ENCODE measurements at places on chromosomes 7 and 10.
A peak's percentile ranks its signal among the peaks of the same experiment; 100 is the strongest.

DNA sequence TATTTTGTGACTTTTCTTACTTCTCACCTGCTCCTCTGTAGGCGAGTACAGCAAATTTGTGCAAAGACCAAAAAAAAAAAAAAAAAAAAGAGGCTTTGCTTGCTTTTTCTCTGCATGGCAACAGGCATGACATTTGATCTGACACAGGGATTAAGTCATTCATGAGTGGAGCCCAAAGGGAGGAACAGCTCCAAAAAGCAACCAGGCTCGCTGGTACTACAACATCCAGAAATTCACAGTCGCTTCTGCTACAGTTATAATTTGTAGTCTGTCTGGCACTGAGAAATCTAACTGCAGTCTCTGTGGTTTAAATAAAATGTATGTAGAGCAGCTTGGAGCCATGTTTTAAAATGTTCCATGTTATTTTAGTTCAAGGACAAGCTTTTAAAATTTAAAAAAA, 31.7 kb downstream of the MKX start:
- DNase-seq, result no peak

DNA sequence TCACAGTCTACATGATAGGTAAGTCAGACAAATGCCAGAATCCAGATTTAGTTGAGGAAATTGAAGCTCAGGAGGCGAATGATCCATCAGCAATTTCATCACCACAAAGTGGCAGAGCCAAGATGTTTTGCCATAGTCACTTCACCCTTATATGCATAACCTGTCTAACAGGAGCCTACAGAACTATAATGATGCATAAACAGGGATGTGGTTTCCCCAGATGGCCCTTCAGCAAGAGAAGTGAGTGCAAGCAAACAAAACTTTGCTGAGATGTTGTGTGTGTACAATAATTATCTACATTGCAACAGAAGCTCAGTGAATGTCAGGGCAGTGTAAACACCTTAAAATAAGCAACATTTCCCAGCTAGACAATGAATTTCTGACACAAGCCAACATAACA, 28.6 kb downstream of the PON3 start:
- DNase-seq, result no peak

- no peak for DNase-seq
Observed at GRCh38 chr10:110357252-110357780, 52.6 kb upstream of the SMNDC1 start.

DNA sequence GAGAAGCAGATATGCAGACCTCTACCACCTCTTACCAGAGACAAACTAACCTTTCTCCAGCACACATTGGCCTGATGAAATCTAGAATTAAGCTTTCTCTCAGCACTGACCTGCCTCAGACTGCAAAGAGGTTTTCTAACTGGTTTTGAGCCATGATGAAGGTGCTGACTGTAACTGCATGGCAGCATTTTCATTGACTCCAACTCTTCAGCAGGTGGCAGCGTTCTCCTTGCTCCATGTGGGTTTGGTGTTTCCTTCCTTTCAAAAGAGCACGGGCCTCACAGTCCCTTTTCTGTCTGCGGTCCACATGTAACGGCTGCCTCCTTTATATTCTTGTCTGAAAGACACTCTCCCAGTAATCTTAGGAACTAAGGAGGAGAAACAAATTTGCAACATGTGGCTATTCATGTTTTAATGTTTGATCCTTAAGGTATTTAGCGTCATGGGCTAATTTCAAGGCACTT, 12.6 kb downstream of the KLLN start:
- DNase-seq, result peak; percentile 12

- no peak for DNase-seq
Observed at GRCh38 chr10:113407218-113407617, 145.6 kb upstream of the HABP2 start.

- peak; percentile 55 for DNase-seq
Observed at GRCh38 chr10:23100331-23101030, 5.1 kb downstream of the MSRB2 start.

DNA sequence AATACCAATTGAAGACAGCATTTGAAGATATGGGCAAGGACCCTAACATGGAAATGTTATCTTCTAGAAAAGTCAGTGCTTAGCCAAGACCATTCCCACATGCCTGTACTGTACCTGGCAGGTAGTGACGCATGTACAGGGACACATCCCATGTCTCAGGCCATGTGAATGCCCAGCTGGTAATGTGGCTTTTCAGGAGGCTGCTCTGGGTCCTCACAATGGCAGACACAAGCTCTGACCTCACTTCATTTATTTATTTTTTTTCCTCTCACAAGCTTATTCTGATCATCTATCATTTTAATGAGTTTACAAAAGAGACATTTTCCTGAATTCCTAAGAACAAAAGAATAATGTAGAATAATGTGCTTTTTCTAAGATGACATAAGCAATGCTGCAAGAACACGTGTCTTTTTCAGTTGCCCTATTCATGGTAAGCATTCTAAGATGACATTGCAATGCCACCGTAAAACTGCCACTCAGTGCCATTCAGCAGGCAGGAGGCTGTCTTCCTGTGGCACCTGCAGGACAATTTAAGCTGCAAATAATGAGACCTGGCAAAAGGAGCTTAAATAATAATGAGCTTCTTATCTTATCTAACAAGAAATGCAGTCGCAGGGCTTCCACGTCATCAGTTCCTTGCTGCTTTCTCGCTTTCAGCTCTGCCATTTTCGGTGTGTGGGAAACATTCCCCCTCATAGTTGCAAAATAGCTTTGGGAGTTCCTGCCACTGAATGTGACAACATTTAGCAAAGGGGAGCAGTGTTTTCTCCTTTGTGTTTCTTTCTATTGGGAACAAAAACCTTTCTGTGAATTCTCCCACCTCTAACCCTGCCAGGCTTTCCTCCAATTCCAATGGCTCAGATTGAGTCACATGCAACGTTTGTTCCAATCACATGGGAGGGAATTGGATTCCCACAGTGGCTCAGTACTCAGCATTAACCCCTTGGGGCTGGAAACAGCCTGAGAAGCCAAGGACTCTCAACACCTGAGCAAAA, 113.0 kb downstream of the SEC23IP start:
- no peak for DNase-seq

DNA sequence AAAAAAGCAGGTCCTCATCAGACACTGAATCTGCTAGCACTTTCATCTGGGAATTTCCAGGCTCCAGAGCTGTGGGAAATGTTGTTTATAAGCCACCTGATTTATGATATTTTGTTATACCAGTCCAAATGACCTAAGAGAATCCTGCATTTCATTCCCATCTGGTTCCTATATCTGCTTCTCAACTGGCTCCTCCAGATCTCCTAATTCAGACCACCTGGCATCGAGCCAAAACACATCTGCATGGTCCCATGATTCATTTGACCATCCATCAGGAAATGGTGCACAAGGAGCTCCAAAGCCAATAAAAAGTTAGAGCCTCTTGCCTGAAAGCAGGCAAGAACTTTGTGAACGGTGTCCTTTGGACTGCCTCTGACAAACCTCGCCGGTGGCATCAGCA, 108.9 kb downstream of the IPMK start:
- no peak for DNase-seq

DNA sequence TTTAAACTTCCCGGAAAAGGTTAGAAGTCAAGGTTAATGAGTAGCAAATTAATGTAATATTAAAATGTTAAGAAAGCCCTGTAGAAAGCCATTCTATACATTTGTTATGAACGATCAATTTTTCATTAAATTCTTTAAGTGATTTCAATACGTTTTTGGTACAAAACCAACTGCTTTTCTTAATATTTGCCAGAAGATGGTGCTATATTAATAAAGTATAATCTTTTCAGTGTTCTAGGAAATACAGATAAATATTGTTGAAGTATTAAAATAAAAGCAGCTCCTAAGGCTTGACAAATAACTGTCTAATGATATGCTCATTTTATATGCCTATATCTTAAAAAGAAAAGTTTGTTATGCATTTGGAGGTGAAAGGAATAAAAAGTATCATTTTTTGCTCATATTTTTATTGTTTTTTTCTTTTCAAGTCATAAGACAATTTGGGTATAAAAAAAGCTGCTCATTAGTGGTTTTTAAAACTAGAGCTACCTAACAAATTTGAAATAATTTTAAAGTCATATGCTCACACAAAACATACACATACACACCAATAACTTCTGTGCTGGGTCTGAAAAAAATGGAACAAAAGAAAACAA, 130.3 kb upstream of the POT1 start:
- DNase-seq, result peak; percentile 2

GRCh38 chr10:110163192-110163773, 44.1 kb upstream of the MXI1 start:
- no peak for DNase-seq

DNA sequence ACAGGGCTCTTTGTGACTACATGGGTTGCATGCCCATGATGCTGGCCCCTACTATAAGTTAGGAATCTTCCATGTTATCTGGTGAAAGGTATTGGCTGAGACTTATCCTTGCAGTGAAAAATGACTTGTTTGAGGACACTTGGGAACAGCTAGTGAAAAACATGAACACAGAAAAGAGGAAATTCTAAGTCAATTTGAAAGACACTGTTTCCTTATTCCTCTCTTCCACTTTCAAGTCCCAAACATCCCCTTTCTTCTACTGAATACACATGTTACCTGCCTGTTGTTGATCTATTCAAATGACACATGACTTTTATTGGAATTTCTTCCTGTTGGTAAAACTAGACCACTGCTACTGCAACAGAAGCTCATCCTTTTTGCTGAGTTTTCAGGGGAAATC, 29.5 kb upstream of the PRKCQ start:
- no peak for DNase-seq

GRCh38 chr7:195010-195829, 2.8 kb downstream of the FAM20C start:
- DNase-seq, result no peak

DNA sequence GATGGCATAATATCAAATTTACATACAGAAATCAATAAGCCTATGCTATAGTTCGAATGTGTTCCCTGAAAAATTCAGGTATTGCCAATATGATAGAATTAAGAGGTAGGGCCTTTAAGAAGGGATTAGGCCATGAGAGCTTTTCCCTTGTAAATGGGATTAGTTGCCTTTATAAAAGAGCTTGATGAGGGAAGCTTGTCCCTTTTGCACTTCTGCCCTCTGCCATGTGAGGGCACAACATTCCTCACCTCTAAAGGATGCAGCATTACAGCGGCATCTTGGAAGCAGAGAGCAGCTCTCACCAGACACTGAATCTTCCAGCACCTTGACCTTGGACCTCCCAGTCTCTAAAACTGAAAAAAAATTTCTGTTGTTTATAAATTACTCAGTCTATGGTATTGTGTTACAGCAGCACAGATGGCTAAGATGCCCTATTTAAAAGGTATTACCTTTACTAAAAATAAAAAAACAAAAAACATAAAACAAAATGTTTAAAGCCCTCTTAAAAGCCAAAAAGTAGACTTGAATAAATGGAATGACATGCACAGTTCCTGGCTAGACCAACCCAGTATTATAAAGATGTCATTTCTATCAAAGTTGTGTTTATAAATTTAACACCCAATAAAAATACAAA, 909.6 kb downstream of the REEP3 start:
- DNase-seq, result no peak

DNA sequence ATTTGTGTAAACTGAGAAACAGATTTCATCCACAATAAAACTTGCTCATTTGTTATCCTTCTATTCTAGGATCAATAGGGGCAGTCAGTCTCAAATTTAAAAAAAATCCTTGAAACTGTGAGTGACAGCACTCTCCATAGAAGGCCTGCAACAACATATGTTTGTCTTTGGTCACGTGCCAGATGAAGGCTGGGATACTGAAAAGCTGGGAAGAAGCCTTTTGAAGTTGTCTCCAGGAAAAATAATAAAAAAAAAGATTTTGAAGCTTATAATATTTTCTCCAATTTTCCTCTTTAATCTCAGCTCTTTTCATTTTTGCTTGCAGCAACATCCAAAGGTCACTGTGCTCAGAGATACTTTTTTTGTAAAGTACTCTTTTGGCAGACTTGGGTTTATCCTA, 128.6 kb upstream of the SLC26A5 start:
- no peak for DNase-seq

DNA sequence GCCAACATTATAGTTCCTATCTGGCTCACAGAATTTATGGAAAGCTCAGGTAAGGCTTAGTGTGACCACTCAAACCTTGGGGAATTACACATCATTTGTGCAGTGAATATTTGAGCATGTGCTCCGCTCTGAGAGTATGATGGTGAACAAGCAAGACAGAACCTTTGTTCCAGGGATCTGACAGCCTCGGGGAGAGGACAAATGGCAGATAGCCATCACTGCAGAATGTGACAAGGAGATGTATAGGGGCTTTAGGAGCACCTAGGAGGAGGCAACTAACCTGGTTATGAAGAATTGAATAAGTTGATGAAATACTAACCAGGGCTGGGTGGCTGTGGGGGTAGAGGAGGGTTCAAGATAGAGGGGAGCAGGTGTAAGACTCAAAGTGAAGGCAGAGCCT, 290.5 kb downstream of the GFRA1 start:
- no peak for DNase-seq

DNA sequence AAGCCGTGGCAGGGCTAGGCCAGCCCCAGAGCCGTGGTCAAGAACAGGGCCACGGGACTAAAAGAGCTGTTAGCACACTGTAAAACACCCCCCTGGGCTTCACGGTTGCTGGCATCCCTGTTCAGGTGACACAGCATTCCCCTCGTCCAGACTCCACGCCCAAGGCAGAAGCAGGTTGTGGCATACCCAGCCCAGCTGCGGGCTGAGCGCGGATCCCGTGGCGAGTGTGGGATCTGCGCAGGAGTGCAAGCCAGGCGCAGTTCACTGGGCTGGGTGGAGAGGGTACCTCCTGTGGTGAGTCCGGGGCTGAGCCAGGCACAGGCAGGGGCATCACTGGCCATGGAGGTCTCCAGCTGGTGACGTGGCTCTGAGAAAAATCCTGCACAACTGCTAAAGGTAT, 199.1 kb downstream of the FZD1 start:
- no peak for DNase-seq

DNA sequence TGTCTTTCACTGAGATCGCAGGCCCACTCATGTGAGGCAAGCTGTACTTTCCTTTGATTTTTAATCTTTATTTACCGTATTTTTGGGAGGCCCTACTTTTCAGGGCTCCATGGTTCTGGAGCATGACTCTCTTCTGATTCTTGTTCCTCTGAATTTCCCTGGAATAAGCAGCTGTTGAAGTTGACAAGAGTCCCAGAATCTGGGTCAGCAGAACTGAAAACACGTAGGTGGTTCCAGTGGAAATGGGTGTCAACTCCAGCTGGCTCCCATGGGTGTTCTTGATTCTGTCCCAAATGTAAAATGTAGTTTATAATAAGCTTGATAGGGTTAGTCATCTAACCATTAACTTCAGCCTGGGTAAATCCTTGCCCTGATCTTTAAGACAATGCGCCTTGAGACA, 409.4 kb downstream of the GATA3 start:
- no peak for DNase-seq

DNA sequence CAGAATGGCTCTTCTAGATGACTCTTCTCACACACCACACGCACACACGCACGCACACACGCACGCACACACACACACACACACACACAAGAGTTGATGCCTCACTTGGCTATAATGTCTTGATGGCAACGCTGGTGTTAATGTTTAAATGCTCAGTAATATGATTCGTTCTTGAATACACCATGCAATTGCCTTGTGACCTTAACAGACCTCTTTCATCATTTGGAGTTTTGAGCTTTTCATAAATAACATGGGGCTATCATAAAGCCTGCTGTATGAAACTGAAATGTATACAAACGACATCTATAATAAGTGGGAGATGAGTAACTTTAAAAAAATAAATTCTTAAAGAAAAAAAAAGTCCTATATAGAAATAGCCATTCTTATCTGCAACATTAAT, 8.2 kb downstream of the JCAD start:
- no peak for DNase-seq

All from GF-D8 (cell line).